ENCODE measurements at places on chromosomes 1 and 21.
A peak's percentile ranks its signal among the peaks of the same experiment; 100 is the strongest.

DNA sequence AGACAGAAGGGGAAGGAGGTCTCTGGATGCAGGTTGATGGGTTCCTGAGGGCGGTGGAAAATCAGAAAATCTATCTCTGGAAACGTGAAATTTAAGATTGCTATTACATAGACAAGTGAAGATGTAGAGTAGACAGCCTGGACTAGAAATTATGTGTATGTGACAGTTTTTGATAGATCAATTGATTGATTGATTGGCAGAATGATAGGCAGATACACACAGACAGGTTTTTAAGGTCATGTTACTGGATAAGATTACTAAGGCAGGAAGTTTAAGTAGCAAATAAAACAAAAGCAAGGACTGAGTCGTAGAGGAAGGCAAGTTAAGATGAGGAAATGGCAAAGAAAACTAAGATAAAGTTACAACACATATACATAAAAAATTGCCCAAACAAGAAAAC, 124.7 kb downstream of the RGS21 start:
- DNase-seq: no peak

- DNase-seq: no peak
Observed at GRCh38 chr21:33686386-33686785, 44.1 kb downstream of the ITSN1 start.

DNA sequence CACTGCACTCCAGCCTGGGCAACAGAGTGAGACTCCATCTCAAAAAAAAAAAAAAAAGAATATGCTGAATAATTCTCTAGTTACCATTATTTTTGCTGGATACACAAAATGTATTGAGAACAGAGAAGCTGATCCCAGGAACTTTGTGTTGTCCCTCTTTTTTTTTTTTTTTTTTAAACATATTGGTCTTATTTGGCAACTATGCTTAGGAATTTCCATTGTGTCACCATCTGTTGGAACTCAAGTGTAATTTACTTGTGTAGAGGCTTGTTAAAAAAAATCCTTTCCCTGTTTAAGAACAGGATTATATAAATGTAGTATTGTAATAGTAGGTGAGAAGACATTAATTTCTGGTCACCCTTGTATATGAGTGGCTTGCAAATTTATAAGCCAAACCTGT, 28.6 kb downstream of the CAMSAP2 start:
- peak; percentile 41 for DNase-seq

DNA sequence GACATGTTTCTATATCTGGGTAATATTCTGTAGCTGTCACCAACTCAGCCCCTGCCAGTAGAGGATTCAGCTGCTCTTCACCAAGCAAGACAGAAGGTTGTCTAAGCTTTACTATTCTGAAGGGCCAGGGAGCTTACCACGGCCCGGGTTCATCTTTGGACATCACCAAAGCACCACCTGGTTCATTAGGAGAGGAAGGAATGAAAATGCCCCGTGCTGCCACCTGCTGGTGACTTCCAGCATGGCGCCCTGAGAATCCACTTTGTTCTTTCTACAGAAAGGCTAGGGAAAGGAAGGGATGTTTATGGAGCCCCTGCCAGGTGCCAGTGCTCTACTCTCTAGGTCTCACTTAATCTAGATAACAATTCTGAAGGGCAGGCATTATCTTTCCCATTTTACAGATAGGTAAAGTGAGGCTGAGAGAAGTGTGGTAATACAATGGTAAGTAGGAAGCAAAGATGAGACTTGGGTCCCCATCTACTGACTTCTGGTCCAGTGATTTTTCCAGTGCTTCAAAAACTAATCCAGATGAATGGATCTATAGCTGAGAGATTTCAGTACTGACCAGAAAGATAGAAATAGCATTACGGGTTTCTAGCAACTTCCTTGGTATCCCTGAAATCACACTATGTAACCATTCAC, 79.5 kb downstream of the BEND5 start:
- no peak for DNase-seq

DNA sequence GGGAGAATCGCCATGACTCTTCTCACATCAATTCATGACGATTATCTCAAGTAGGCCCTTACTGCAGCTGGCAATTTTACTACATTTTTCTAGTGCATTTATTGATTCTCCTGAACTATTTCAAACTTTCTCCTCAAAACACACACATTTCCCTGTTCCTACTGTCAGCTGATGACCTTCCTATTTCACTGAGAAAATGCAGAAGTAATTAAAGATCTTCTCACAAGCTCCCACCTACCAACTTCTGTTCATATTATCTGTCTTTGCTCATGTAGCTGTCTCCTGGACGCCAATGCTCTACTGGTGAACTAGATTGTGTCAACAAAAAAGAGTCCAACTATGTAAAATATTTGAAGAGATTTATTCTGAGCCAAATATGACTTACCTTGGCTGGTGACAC, 36.4 kb upstream of the FASLG start:
- no peak for DNase-seq

DNA sequence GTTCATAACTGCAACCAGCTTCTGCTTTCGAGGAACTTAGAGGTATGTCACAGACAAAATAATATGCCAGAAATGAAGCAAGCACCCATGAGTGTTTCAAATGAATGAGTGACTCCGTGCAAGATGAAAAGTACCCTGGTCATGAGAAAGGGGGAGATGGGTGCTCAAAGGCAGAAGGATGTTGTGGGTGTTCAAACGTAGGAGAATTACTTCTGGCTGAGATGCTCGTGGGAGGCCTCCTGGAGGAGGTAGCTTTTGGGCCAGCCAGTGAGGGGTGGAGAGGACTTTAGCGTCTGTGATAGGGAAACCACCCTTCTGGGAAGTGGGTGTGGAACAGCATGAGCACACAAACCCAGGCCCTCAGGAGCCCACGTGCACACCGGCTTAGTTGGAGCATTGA, 113.8 kb downstream of the SYF2 start:
- DNase-seq: no peak

DNA sequence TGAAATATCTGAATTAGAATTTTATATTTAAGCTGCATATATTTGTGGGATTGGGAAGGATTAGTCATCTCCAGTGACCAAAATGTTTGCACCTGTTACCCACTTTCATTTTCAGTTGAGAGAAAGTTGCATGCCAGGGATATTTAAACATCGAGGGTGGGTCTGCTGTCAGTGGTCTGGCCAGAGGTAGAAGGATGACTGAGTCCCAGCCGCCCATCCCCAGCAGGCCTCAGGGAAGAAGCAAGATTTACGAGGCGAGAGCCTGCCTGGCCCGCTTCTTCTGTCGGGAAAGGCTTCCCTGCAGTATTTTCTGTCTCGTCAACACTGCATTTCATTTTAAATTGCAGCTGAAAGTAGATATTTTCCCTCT, 1.4 kb upstream of the MAN1C1 start:
- DNase-seq: no peak
